ENCODE measurements at places on chromosomes 13 and 19.

DNA sequence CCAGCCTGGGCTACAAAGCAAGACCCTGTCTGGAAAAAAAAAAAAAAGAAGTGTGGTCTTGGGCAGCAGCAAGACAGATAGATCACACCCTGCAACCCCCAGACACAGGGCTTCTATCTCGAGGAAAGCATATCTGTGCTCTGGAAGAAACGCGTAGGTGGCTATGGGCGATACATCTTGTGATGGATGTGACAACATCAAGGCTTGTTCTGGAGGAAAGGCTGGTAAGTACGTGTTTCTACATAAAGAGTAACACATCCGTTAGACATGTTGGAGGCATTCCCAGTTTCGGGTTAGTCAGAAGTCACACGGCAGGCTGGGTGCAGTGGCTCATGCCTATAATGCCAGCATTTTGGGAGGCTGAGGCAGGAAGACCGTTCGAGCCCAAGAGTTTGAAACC is 6.6 kb upstream of the DHDH start:
- peak; percentile 14 for DNase-seq

- DNase-seq = no peak
Observed at GRCh38 chr19:6138066-6138465, 2.6 kb downstream of the ACSBG2 start.

DNA sequence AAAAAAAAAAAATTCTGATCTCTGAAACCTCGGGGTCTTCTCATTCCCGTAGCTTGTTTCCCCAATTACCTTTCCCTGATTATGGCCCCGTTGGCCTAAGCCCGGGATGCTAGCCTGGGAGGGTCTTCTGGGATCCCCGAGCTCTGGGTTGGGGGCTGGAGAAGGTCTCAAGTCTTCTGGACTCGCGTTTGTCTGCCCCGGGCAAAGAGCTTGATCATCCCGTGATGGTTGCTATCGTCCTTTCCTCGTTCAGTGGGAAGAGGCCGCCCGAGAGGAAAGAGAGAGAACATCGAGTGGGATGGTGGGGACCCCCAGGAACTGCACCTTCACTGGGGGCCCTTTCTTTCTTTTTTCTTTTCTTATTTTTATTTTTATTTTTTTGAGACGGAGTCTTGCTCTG is 2.4 kb downstream of the GNA15 start:
- no peak for DNase-seq

- DNase-seq = no peak
Observed at GRCh38 chr19:16061943-16062342, 14.4 kb upstream of the TPM4 start.

GRCh38 chr13:20856650-20857049 is 45.9 kb downstream of the XPO4 start:
- no peak for DNase-seq

GRCh38 chr19:15304140-15304705 is 28.1 kb downstream of the BRD4 start:
- DNase-seq = no peak

DNA sequence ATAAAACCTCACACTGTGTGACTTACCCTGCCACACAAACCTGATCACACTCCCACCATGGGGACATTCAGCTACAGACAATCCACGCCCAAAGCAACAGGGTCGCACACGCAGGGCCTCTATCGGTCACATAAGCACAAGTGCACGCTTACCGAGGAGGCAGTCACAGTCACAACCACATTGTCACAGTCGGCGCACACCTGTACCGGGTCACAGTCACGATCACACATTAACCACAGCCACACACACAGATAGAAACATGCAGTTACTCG is 579 bp downstream of the ZNF566 start:
- no peak for DNase-seq

- DNase-seq = no peak
Observed at GRCh38 chr19:33377586-33378475, 4.3 kb downstream of the CEBPG start.

DNA sequence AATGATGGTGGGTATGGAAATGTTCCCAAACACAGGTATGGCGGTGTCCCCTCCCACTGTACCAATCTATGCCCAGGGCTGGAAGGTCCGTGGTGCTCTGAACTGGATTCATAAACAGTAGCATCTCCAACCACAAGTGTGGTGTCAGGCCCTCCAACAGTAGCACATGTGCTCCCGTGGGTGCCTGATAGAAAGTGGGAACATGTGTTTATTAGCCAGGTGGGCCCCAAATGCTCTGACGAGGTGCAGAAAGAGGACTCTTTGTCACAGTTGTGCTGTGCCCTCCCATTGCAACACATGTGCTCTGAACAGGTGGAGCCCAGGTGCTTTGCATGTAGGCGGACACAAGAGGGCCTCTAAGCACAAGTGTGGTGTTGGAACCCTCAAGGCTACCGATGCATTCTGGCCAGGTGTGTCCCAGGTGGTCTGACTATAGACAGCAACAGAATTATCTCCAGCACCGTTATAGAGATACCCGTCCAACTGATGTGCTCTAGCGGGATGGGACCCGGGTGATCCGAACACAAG is 75.4 kb upstream of the ZNF30 start:
- DNase-seq = no peak

GRCh38 chr13:98020271-98020670 is 66.8 kb downstream of the IPO5 start:
- no peak for DNase-seq

- DNase-seq = no peak
Observed at GRCh38 chr13:41056194-41056593, 5.1 kb upstream of the WBP4 start.

DNA sequence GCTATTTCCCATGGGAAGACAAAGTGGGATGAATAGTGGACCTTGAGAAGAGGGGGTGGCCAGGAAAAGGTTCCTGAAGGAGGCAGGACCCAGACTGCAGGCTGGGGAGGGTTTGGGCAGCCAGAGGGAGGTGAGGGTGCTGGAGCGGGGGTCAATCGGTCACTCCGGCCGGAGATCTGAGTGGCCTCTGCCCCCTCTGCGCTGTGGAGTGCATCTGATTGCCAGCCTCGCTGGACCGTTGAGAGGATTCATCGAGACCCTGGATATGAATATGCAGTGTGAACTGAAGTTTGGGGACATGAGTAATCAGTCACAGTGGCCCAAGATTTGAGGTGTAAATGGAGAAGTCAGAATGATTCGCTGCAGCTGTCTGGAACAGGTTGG is 5.5 kb upstream of the ZNF580 start:
- DNase-seq = no peak

- DNase-seq = no peak
Observed at GRCh38 chr19:11252665-11253355, 9.5 kb downstream of the DOCK6 start.

- no peak for DNase-seq
Observed at GRCh38 chr13:77918391-77919245, at the start of gene EDNRB. EDNRB (minus strand) TSS chr13:77918831; CDS start chr13:77918573, 258 bp downstream.

GRCh38 chr19:39236527-39236926 is 8.3 kb downstream of the IFNL3 start:
- DNase-seq = no peak

GRCh38 chr13:22940736-22941135 is 240.0 kb upstream of the SGCG start:
- DNase-seq = no peak

DNA sequence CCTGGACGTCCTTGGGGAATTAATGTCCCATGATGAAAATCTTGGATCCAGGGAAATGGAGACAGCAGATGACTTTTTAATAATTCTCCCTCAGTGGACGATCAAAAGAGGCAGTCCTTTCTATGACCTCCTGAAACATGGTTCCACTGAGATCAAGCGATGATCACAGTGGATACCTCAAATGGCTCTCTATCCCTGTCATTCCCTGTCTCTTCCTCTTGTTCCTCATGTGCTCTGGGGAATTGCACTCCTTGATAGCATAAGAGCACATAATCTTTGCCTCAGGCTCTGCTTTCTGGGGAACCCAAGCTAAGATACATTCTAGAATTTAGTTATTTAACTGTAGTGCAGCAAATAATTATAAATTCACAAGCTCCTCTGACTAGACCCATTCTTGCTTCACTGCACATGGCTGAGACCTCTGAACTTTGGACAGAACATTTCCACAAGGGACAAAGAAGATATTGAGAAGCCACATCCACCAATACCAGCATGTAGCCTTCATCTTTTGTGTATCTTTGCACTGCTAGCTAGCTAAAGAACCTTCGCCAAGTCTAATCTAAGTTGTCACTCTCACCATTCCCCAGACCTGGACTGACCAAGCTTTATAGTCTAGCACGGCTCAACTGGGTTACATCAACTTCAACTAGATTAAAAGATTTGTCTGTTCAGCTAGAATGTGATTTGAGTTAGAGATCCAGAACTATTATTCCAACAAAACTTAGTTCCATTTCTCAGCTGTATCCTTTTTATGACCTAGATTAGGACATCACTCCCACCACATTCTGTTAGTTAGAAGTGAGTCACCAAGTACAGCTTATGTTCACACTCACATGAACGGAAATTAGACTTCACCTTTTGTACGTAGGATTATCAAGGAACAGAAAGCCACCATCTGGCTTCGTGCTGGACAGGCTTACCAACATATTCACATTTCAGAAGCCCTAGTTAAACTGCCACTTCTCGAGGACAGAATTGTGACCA is 142.7 kb downstream of the SUCLA2 start:
- no peak for DNase-seq

DNA sequence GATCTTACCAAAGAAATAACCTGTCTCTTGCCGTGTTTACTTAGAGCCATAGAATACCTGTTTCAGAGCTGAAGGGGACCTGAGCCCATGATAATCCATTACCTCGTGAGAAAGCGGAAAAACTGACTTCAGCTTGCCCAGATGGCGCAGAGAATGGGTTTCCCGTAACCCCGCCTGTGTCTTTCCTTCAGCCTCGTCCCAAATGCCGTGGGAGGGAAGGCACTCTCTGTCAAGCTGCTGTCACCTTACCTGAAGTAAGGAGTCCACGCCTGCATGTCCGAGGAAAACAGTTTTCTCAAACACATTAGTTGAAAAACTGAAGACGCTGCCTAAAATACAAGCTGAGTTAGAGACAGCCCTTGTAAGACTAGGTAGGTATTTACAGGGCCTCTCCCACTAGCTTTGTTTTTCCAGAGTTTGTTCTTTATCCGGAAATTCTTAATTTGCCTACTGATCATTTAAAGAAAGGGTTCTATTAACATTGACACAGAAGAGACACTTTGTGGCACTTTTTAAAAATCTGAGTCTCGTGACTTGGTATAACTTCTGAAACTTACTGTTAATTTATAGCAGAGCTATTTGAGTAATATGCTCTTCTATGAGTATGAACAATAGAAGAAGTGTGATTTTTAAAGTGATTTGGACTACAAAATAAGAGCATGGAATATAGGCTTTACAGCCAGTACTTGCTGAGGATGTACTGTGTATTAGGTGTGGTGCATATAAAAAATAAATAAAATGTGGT is 1.3 kb upstream of the INTS6 start:
- peak; percentile 32 for DNase-seq

DNA sequence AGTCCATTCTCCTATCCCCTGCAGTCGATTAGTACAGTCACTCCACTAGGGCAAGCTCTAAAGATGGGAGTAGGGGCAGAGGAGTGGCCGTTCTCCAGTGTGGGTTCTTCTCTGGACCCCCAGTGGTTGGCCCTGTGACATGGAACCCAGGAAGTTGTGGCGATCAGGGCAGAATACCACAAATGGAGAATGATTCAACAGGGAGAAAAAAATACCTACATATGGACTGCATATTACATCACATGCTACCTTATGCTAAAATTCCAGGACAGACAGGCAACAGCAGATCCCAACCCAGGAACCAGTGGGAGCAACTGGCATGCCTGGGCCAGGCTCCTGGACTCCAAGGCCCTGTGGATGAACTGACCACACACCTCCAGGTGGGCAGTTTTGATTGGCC is 20.4 kb downstream of the POU2F2 start:
- DNase-seq = no peak

DNA sequence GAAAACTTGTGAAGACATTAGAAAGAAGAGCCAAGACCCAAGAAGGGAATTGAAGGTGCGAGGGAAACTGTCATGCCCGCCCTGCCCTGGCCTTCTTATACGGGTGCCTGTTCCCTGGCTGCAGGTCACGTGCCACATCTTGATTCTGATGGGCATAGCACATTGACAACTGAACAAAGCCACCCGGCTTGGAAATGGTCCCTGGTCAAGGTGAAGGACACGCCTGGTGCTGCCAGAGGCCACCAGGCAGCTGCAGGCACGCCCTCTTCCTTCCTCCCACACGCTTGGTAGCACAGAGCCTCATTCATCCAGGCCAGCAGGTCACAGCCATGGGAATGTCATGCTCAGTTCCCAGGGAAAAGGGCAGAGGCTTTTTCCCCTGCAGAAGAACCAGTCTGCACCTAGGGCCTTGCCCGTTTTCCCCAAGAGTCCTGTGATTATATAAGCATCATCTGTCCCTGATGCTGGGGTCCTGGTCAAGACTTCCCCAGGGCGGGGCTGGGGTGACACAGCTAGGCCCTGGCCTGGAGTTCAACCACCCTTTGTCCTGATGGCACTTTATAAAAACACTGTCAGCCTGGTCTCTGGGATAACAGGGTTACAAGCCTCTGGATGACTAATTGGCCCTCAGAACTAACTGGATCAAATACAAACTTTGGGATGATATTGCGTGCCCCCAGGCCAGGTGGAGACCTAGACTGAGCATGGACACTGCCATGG is 56.0 kb downstream of the CDADC1 start:
- no peak for DNase-seq

GRCh38 chr13:48006396-48006795 is 5.3 kb upstream of the SUCLA2 start:
- no peak for DNase-seq

DNA sequence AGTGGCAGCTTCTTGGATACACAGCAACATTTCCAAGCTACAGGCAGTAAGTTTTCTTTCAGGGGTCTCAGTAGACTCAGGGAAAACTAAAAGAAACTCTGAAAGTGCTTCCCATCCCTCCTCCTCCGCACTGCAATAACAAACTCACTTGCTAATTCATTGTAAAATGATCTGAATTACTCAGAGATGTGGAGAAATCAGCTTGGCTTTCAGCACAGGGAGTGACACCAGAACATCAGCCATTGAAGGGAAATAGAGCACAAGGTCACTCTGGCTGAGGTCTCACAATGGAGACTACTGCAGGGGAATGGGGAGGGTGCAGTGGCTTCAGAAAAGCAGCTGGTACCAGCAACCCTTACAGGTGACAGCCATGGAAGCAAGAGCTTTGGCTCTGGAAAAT is 137.3 kb upstream of the SERP2 start:
- no peak for DNase-seq

DNA sequence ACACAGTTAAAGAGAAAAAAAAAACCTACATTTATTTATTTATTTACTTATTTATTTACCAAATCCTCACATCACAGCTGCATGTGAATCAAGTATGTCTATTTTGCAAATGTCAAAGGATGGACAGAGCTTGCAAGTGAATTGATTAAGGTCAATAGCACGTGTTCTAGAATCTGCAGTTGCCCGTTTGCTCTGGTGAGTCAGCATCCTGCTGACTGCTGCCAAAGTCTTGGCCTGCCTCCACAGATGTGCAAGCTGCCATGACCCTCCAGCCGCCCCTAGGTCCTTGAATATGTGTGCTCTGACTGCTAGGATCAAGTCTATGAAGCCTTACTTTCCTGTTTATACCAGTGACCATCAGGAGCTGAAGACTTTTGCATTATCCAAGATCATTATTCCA is 320.6 kb downstream of the GPC5 start:
- no peak for DNase-seq

GRCh38 chr13:112588490-112589297 is 741 bp upstream of the TUBGCP3 start:
- DNase-seq = no peak
